ENCODE measurements at places on chromosomes 4 and X.

GRCh38 chrX:39605183-39605582 is 492.6 kb downstream of the BCOR start:
- DNase-seq = no peak

DNA sequence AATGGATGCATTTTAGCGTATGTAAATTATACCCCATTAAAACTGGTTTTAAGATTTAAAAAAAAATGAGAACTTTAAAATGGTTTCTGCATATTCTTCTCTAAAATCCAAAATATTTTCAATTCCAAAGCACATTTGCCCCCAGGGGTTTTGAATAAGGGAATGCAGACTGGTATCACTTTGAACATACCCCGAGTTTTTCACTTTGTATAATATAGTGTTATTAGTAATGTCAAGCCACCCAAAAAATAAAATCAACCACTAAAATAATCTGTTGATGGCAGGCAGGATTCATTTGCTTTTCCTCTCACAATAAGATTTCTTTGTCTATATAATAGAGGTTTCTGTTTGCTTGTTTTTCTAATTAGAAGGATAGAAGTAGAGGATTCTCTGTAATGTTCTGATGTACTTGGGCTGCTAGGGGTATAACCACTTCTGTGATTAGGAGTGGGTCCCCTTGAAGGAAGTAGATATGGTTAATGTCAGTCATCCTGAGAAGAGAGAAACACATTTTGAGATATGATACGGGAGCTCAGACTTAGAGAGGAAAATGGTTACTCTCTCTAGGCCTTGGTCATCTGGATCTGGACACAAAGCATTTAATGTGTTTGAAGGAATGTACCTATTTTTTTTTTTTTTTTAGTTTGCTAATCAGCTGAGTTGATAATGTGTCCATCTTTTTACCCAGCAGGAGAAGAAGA is 9.3 kb upstream of the LIN54 start:
- no peak for DNase-seq

GRCh38 chrX:19649226-19649995 is 134.1 kb upstream of the MAP3K15 start:
- DNase-seq = no peak

DNA sequence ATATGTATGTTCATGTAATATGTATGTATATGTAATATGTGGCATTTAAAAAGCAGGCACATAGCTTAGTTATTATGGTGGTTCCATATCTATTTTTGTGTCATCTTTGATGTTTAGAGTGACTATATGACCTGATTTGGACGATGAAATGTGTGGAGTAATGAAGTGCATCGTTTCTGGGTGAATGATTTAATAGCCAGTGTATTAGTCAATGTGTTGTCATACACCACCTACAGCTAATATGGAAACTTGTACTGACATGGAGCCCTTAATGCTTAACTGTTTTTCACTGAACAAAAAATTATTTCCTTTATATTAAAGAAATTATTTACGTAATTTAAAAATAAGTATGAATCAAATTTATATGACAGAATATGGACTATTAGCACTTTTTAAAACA is 292.3 kb upstream of the FSTL5 start:
- DNase-seq = no peak

GRCh38 chrX:132336172-132336571 is 116.9 kb upstream of the RAP2C start:
- DNase-seq = no peak
